ENCODE measurements at places on chromosomes 4 and X. TPM values are rescaled to one million over a fixed set of nuclear protein-coding genes. Genes with fewer than 3 reads are reported as not detected.

GRCh38 chrX:49101629-49101984 lies 21.9 kb upstream of the WDR45 start:
- DNase-seq, result no peak

DNA sequence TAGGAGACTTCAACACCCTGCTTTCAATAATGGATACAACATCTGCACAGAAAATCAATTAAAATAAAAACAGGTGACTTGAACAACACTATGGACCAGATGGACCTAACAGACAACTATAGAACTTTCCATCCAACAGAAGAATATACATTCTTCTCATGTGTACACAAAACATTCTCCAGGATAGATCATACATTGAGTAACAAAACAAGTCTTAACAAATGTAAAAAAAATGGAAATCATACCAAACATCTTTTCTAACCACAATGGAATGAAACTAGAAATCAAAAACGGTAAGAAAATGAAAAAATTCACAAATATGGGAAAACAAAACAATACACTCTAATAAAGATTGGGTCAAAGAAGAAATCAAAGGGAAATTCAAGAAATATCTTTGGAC lies 24.7 kb downstream of the CYP2U1 start:
- DNase-seq, result no peak

GRCh38 chr4:63620271-63620670 lies 789.0 kb downstream of the TECRL start:
- DNase-seq, result no peak

GRCh38 chr4:143625632-143626031 lies 74.8 kb downstream of the FREM3 start:
- no peak for DNase-seq

- no peak for DNase-seq
Measured at GRCh38 chr4:127888559-127888958, 7.9 kb downstream of the PLK4 start.

DNA sequence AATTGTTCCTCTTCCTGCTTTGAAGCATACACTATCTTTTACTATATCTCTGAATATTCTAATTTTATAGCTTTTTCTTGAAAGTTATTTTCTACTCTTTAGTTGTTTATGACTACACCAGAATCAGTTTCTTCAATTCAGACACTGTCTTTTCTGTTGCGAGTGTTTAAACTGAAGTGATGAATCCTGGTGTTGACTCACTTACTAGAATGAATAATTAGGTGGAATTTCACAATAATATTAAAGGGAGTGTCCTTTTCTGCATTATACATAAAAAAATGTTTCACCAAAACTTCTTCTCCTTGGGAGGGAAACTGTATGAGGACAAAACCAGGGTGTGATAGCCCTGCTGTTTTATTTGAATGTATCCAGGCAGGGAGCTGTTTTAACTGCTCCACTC lies 1383.1 kb downstream of the C4orf33 start:
- DNase-seq, result no peak

GRCh38 chr4:53557669-53558064 lies 33.6 kb downstream of the LNX1 start:
- no peak for DNase-seq

DNA sequence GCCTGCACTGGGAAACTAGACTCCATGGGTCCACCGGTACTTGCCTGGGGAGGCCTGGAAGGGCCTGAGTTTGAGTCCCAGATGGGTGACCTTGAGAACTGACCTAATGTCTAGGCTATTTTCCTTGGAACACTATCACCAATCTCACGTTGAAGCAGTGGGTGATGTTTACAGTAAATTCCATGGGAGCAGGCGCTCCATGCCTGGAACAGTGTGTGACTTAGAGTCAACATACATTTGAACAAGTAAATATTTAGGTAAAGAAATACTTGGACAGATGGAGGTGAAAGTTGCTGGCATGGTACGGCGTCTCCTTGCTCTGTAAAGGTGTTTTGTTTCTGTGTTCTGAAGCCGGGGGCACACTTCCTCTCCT lies 47.5 kb downstream of the TBC1D14 start:
- DNase-seq, result peak; percentile 6

- no peak for DNase-seq
Measured at GRCh38 chrX:87337267-87337666, 180.3 kb upstream of the KLHL4 start.

- no peak for DNase-seq
Measured at GRCh38 chr4:38125816-38126215, 165.6 kb downstream of the PTTG2 start.

- DNase-seq, result no peak
Measured at GRCh38 chrX:21168401-21169160, 205.6 kb upstream of the CNKSR2 start.

The GBA3 gene
- 0.16 TPM for total RNA-seq

The ZFP92 gene
- total RNA-seq, result 5.4 TPM

The SSX3 gene
- not detected for total RNA-seq

The XIAP gene
- 45.2 TPM for total RNA-seq

The PHOX2B gene
- not detected for total RNA-seq

The PAGE2 gene
- total RNA-seq, result not detected

The NEUROG2 gene
- not detected for total RNA-seq

The SSX2 gene
- total RNA-seq, result not detected
